ENCODE measurements at places on chromosomes 3 and 15.

DNA sequence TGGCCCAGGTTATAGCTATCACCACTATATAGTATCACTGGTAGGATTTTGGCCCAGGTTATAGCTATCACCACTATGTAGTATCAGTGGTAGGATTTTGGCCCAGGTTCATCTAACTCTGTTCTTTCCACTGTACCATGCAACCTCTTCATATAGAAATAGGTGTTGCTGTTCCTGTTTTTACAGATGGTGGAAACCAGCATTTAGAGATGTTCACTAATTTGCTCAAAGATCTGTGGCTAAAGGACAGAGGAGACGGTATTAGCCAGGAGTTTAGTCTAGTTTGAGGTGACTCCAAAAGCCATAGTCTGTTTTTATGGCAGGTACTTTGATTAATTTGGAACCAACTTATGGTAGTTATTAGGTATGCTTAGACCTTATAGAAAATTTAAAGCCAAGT lies 3.1 kb downstream of the LRCH3 start:
- no peak for DNase-seq

DNA sequence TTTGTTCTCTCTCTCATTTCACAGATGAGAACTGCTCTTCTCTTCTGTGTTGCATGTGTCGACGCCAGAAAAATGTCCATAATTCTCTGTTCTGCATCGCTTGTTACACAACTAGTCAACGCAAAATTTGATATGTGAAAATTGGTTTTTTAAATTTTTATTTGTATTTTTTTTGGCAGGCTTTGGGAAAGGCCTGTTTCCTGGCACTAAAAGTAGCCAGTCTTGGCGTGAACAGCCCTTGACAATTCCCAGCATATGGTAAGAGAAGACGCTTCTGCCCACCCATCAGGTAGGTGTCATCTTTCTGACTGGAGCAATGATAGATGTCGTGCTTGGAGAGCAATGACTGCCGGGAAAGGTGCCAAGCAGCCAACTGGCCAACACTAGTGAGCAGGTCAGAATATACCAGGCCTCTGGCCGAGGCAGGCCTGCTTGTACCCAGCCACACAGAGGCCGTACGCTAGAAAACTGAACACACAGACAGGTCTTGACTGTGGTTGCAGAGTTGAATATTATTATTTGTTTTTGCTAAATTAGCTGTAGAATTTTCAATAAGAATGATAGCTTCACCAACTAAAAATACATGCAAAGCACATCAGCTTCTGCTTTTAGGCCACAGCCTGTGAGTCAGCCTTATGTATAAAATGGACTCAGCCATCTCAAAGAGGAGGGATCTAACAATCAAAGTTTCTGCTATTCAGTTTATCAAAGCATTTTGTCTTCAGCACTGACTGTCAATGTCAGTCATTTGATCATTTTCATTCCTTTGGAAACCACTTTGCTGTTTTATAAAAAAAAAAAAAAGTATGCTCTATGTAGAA lies 837.5 kb downstream of the MCTP2 start:
- DNase-seq = no peak

GRCh38 chr3:40770061-40770460 lies 245.3 kb downstream of the ZNF621 start:
- no peak for DNase-seq

- DNase-seq = no peak
These were observed 1.6 kb downstream of the MUSTN1 start for GRCh38 chr3:52833202-52833601.

DNA sequence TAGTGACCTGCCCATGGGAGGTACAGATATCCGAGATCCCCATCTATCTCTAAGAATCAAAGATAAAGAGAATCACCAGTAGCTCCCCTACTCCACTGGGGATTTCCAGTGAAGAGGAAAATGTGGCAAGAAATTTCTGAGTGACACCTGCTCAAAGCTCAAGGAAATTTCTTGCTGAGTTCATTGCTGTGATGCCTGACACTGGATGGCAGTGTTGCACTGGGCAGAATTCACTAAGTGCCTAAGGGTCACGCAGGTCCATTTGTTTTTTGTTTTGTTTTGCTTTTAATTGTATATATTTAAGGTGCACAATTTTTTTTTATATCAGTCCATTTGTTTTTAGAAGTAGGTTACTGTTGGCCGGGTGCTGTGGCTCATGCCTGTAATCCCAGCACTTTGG lies 109.5 kb upstream of the KCNAB1 start:
- DNase-seq = no peak

- DNase-seq = no peak
These were observed 77.4 kb downstream of the PTPRG start for GRCh38 chr3:61638741-61639140.

- no peak for DNase-seq
These were observed 34.8 kb downstream of the EMC4 start for GRCh38 chr15:34259566-34259965.

GRCh38 chr3:191922570-191922969 lies 461.6 kb downstream of the PYDC2 start:
- DNase-seq = no peak

GRCh38 chr3:45864760-45865519 lies 21.4 kb upstream of the CCR9 start:
- no peak for DNase-seq

DNA sequence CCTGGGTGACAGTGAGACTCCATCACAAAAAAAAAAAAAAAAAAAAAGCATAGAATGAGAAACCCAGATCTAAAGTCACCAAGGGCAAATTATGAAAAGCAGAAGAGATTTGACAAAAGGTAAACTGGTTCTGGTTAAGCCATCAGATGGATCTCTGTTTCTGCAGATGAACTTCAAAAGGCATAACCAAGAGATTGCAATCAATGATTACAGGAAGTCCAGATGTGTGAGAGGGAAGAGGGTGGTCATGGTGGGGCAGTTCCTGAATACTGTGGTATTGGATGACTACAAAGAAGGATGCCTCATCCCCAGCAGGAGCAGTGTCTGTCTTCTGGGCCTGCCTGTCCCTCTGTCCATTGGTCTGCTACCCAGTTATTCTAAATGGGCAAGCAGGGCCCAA lies 3.8 kb downstream of the P4HTM start:
- no peak for DNase-seq

GRCh38 chr15:31503256-31503655 lies 176.6 kb downstream of the KLF13 start:
- DNase-seq = no peak

DNA sequence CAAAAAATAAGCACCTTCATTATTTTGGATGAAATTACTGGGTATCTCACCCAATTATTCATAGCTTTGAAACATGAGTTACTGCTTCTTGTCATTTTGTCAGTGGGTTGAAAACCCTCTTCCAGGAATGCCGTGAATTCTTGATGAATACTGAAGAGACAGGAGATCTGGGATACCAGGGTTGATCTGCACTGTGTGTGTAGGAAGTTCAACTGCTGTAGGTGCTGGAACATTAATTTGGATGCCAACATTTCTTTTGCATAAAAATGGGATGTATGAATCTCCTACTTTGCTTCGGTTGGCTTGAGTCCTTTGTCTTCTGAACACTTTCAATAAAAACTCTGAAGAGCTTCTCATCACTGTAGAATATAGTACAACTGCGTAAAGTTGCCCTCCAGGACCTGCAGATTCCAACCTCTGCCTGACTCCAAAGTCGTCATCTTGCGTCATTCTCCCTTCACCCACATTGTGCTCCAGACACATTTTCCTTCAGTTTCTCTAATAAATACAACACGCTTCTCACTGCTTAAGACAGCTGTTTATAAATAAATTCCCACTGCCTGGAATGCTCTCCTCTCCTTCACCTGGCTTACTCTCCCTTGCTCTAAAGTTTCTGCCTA lies 312.7 kb upstream of the TGFBR2 start:
- DNase-seq = no peak

GRCh38 chr3:159137949-159138348 lies 336.1 kb downstream of the MFSD1 start:
- no peak for DNase-seq

DNA sequence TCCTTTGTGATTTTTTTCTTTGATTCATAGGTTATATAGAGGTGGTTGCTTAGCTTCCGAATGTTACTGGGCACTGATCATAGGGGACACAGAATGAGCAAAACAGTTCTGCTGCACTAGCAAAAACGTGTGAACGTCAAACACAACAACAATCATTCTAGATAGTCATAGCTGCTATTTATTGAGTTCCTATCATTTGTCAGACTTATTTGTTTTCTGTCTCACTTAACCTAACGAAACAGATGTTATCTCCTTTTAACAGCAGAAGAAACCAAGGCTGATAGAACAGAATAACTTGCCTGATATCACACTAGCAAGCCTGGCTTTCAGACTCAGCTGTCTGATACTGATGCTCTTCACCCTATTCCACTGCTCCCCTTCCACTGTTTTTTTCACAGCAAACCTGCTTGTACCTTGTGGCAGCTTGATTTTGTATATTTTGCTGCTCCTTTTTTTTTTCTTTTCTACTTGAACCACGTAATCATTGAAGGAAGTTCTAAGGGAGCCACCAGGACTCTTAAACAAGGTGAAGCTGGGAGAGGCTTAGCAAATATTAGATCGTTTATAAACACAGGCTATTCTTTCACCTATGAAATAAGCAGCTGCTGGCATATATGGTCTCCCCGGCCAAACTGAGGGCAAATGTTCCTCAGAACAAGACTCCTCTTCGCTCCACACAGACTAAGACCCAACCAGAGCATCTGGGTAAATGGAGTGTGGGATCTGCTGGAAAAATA lies 78.8 kb downstream of the MCF2L2 start:
- DNase-seq = no peak

GRCh38 chr15:75532413-75533250 lies 46.5 kb downstream of the PTPN9 start:
- DNase-seq = no peak

- no peak for DNase-seq
These were observed 129.3 kb downstream of the EEFSEC start for GRCh38 chr3:128282380-128283196.

GRCh38 chr15:40743921-40744814 lies 10.9 kb downstream of the RMDN3 start:
- DNase-seq = peak; percentile 44

DNA sequence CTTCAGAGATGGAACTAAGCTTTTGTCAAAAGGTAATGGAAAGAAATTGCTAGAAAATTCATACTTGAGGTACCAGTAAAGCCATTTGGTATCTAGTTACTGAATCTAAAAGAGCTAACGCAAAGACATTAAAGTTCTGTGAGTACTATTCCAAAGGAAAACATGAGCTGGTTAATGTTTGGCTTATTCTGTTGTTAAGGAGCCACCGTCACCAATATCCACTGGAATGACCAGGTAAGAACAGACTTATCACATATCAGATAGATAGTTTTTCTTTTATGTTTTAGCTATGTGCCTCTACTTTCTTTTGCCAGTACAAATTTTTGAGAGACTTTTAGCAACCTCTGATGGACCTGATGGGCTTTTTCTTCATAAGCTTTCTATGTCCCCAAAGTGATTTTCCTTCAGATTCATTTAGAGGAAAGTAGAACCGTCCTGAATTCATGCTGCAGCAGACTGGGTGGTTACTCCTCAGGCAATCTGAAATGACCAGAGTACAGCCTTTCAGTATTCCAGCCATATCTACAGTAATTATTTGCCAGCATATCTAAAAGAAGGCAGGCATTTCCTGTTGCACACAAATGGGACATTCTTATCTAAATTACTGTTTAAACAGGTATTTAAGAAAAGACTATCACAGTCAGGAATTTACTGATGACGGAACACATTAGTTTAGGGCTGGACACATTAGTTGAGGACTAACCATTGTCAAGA lies 274.1 kb downstream of the MECOM start:
- no peak for DNase-seq

- no peak for DNase-seq
These were observed 314.2 kb downstream of the LPP start for GRCh38 chr3:188468196-188468595.

Measured in central memory CD8-positive, alpha-beta T cell (primary cell).